NCI-H774 (cell line): ENCODE measurements at places on chromosomes 6 and 20.
A peak's percentile ranks its signal among the peaks of the same experiment; 100 is the strongest.

- no peak for DNase-seq
Observed at GRCh38 chr6:16292942-16293341, 54.6 kb downstream of the GMPR start.

- no peak for DNase-seq
Observed at GRCh38 chr20:22074635-22075034, 369.2 kb downstream of the PAX1 start.

DNA sequence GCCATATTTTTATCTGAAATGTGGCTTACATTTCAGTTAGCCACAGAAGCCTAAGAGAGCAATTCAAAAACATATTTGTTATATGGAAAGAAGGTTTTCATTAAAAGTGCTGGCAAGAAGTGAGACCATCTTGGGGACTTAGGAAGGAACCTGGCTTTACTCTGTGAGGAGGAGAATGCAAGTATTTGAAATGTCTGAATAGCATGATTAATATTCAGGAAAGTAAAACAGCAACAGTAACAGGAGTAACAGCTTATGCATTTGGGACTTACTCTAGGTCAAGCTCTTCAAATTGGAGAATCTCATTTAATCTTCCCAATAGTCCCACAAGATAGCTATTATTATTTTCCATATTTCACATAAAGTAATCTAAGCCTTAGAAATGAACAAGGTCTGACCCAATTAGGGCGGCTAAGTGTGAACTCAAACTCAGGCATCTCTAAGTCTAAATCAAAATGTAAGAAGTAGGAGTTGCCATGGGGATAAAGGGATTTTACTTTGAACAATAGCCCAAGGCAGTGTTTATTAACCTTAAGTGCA is 816.5 kb downstream of the BCKDHB start:
- DNase-seq: no peak

GRCh38 chr6:139520321-139520768 is 145.9 kb upstream of the CITED2 start:
- DNase-seq: no peak

DNA sequence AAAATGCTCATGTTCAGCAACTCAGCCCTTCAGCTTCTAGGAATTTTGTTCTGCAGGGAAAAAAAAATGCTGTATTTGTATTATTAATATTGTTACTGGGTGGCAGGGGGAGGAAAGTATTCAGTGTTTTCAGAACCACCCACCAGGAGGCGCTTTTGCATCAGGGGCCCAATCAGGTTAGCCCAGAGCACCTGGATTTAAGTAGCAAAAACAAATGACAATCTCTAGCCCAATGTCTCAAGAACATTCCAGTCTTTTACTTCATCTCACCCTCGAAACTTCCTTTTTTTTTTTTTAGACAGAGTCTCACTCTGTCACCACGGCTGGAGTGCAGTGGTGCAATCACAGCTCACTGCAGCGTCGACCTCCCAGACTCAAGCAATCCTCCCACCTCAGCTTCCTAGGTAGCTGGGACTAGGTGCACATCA is 635 bp upstream of the C20orf203 start:
- peak; percentile 69 for DNase-seq

DNA sequence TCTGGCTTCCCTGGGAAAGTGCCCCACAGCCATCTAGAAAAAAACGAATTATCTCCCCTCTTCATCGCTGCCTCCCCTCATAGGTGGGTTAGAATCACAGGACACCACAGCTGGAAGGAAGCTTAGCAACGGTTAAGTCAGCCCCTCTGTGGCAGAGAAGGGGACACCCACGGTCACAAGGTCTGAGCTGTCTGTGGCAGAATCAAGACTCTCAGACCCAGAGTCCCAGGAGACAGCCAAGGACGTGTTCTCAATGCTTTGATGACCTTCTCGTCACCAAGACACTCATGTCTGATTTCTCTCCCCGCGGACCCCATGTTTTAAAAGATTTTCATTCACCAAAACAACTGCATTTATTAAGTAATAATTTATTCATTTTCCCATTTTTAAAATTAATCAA is 221.5 kb downstream of the NRN1 start:
- DNase-seq: no peak

DNA sequence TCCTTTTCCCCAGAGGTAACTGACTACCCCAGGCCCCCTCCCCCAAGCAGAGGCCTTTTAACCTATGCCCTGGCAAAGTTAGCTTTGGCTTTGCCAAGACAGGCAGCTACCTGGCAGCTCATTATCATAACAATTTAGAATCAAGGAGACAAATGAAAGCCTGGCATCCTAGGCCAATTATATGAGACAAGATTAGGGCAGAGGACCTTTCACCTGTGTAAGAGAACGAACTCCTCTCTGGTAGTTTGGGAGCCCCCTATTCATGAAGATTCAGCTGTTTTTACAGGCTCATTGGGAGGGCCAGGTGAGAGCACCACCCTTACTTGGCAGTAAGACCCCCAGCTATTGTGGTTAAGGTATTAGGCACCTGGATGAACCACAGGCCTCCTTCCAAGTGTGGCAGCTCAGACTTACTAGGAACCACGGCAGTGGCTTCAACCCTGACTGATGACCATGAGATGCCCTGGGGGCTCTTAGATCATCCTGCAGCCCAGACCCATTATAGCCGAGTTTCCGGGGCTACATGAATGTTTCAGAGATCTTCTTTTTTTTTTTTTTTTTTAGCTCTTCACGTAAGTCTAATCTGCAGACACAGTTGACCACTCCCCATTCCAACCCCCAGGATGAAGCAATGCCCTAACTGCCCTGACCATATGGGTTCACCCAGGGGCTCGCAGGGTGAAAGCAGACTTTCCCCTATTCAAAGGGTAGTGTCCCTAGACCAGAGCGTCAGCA is 56.2 kb downstream of the RAB44 start:
- no peak for DNase-seq

DNA sequence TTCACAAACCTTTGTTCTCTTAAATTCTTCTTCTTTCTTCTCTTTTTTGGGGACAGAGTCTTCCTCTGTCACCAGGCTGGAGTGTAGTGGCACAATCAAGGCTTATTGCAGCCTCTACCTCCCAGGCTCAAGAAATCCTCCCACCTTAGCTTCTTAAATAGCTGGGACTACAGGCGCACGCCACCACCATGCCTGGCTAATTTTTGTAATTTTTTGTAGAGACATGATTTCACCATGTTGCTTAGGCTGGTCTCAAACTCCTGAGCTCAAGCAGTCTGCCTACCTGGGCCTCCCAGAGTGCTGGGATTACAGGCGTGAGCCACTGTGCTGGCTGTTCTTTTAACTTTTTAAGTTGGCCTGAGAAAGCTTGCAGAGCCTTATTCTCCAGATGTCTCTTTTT is 48.0 kb downstream of the NCOA3 start:
- no peak for DNase-seq
